ENCODE measurements at places on chromosomes 3 and 15. TPM values are rescaled to one million over a fixed set of nuclear protein-coding genes. Genes with fewer than 3 reads are reported as not detected.

The SPINK8 gene
- total RNA-seq = not detected

The H1-8 gene
- total RNA-seq = not detected

The CPLX3 gene
- not detected for total RNA-seq

The MINAR1 gene
- total RNA-seq = 0.71 TPM

The GTF2A2 gene
- total RNA-seq = 192 TPM

The SYNPR gene
- total RNA-seq = not detected

The TXNRD3 gene
- total RNA-seq = 7.9 TPM

The NKIRAS1 gene
- total RNA-seq = 10.8 TPM

The GOLGA8M gene
- not detected for total RNA-seq

Measured in A549 treated with DMSO at 1 μM for 4 hours (cell line).